ENCODE measurements at places on chromosomes 2 and 18.

- no peak for DNase-seq
Measured at GRCh38 chr18:46179306-46179705, 75.1 kb downstream of the HAUS1 start.

DNA sequence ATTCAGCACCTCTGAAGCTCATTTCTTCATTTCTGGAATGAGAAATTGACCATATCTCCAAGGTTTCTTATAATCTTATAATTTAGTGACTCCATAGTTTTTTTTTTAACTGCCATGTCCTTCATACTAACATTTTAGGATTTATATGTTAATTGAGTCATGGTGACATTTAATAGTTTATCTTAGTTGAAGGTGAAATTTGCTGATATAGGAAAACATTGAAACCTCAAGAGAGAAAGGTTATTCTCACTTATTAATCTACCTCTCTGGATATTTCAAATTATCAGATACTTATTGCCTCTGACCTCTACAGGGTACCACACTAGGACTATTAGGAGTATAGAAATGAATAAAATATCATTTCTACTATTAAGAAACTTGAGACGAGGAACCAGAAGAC lies 499.0 kb downstream of the NUP35 start:
- DNase-seq = no peak

DNA sequence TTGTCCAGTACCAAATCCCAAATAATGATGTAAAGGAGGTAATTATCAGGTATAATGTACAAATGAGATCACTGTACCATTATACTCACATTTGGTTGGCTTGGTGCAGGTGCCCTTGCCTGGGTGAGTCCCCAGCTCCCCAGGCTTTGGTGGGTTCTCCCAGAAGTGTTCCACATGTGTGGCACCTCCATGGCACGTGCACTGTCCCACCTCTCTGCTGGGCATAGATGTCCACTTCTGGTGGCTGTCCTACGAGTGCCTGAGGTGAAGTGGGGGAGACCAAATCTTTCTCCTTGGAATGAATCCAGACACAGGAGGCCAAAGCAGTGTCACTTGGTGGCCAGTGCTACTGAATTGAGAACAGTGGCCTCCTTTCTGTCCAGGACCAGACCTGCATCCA lies 162.4 kb upstream of the SESTD1 start:
- no peak for DNase-seq

DNA sequence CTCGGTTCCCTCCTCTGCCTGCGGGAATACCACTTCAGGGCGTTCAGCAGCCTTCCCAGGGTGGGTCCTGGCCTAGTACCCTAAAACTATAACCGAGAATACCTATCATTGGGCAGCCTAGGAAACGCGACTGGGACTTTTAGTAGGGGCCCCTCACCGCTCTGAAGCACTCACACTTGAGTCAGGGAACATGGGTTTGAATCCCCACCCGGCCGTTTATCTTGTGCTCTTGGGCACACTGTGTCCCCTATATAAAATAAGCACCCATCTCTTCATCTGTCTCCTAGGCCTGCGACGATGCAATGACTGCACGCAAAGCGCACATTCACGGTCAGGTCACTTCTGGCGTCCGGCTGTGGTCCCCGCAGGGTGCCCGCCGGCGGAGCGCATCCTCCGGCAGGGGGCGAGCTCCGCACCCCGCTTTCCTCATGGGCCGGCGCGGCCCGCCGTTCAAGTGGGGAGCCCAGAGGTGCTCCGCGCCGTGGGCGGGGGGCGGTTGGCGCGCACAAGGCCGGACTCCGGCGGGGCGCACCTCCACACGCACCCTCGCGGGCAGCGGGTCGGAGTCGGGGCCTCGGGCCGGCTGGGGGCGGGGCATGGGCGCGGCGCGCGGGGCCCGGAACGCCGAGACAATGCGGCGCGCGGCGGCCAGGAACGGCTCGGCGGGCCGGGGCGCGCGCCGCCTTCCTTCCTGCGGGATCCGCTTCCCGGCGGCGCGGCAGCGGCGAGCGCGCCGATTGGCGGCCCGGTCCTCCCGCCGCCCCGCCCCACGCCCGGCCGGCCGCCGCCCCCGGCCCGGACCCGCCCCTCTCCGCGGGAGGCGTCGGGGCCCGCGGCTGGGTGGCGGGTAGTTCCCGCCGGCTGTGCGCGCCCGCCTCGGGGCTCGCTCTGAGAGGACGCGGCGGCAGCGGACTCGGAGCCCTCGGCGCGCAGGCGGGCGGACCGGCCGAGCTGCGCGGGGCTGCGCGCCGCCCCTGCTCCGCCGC lies at the start of gene ASAP2:
TSS of gene ASAP2 (plus strand) at position 850 of the 986 bp plus-strand sequence. CDS start 293 bp downstream, outside the sequence.
- peak; percentile 10 for DNase-seq

DNA sequence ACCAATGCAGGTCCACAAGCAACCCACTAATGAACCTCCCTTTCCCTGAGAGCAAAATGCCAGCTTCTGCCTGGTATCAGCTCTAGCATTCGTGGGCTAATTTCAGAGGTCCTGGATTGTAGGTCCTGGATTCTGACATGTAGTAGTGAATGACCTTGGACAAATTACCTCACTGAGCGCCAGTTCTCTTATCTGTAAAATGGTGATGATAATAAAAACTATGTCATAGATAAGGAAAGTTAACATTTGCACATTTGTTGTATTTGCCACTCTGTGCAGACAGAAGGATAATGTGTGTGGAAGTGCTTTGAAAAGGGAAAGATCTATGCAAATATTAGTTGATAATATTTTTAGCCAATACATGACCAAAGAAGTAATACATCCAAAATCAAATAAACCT lies 4.1 kb upstream of the TET3 start:
- no peak for DNase-seq

GRCh38 chr2:121342751-121343150 lies 57.7 kb upstream of the TFCP2L1 start:
- DNase-seq = no peak

- DNase-seq = no peak
Measured at GRCh38 chr2:170118641-170119040, 59.3 kb upstream of the MYO3B start.

- no peak for DNase-seq
Measured at GRCh38 chr18:78673516-78674321, 305.9 kb upstream of the SALL3 start.

DNA sequence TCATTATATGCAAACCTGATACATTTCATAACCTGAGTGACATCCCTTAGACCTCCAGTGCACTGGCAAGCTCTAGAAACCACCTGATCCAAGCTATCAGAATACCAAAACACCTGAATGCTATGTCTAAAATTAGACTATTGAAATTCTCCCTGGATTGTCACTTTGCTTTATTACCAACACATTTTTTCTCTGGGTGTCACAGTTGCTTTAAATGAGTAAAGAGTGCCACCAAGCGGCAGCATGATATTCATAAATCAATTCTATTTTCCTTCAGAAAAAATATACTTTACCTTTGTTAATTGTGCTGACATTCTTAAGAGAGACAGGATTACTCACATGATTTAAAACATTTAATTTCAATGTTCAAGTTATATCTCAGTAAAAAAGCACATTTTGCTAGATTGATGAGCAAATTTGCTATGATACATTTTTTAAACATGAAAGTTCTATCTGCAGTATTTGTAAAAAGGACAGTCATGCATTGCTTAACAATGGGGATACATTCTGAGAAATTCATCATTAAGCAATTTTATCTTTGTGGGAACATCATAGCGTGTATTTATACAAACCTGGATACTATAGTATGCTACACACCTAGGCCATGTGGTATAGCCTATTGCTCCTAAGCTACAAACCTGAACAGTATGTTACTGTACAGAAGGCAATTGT lies 338.4 kb upstream of the SLC39A10 start:
- DNase-seq = peak; percentile 46

GRCh38 chr18:46458472-46458871 lies 198.5 kb downstream of the LOXHD1 start:
- no peak for DNase-seq

- DNase-seq = no peak
Measured at GRCh38 chr2:45178854-45179253, 169.6 kb upstream of the SIX2 start.

- no peak for DNase-seq
Measured at GRCh38 chr2:122390406-122390805, 635.0 kb downstream of the TSN start.

GRCh38 chr2:150531591-150531990 lies 44.1 kb upstream of the RND3 start:
- DNase-seq = no peak

All from CD4-positive, alpha-beta T cell treated with Interleukin-15 for 4 hours (primary cell).